SJCRH30 (cell line): ENCODE measurements at places on chromosomes 1 and 21.

GRCh38 chr1:46128344-46128743 is 4.1 kb downstream of the PIK3R3 start:
- DNase-seq, result no peak

DNA sequence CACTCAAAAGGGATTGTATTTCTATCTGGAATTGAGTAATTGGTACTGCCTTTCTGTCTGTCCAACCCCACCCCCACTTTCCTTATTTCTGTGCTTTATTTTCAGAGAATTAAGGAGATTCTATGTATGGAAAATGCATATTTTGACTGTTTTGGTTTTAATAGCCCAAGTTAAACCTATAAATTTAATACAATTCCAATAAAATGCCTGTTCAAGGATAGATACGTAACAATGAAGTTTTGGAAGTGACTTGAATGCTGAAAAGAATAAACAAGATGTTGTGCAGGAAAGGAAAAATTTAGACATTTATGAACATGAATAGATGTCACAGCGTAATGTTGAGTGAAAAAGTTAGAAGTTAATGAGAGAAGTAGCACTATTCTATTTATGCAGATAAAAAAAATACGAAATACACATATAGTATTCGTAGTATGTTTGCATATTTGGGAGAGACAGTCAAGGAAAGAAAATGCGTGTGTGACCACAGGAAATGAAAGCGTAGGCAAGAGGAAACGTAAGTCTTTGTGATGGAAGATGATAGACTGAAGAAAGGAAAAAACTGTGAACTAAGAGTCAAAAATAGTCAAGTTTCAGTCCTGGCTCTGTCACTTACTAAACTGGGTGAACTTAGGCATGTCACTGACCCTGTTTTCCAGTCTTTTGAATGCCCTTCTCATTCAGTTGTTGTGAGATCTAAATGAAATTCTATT is 62.1 kb downstream of the MEF2D start:
- no peak for DNase-seq

- DNase-seq, result peak; percentile 75
Observed at GRCh38 chr1:151251656-151252470, 2.7 kb upstream of the PSMD4 start.

DNA sequence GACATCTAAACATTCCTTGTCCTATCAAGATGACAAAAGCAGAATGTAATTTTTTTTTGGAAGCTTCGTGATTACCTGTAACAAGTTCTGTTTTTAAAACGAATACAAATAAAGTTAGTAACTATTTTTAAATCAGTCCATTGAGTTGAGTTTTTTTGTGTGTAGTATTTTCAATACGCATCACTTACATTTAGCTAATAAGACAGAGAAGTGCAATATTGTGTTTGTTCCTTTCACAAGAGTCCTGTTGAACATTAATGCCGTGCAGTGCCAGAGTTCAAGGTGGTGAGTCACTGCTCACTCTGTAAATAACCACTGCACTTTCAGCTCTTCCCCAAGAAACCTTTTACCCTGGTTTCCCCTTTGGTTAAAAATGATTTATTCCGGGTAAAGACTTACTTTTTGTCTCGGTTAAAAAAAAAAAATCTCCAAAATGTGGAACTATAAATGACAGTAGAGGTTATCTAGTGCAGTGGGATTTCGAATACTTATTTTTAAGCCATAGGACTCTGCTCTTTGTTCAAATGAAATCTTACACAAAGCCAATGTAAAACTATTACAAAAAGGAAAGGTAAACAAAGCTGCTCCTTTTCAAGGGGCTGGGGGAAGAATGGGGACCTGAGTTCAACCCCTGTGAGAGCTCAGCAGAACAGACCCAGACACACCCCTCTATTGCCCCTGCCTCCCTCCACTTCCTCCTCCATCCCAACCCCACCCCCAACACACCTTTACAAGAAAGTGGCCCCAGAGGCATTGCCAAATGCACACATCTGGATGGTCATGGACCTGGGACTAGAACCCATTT is 14.8 kb upstream of the NCMAP start:
- no peak for DNase-seq
